ENCODE measurements at places on chromosomes 4 and X. TPM values are rescaled to one million over a fixed set of nuclear protein-coding genes. Genes with fewer than 3 reads are reported as not detected.

DNA sequence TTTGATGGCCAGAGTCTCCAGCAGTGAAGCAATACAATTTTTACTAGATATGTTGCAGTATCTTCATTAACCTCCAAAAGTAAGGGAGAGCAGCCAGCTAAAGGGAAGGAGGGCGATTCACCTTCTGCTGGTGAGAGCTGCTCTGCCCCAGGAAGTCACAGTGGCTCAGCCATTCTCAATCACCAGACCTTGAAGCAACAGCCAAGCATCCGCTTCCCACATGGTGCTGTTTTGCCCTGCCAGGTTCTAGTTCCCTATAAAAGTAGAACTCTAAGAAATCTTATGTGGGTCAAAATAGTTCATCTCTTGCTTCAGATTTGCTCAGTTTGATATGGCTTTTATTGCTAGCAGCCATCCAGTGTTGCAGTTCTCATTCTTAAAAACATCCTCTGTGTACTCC, 166.8 kb downstream of the STIM2 start:
- DNase-seq = no peak

DNA sequence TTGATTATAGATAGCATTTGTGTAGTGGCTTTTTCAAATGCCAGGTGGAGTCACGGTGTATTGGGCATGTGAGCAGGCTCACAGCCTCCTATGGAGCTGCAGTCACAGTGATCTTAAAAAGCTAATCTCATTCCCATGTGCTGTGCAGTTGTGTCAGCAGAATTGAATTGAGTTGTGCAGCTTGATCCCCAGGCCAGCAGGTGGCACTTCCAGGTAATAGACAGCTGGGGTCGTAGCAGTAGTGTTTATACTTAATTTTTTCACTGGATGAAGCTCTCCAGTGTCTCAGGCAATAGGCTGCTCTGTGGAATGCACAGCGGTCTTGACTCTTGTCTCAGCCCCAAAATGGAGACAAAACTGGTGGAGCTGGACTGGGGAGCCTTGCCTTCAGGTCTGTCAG, 1028.1 kb downstream of the SH3BGRL start:
- DNase-seq = no peak

- DNase-seq = peak; percentile 79
These were observed 62.3 kb upstream of the PDE5A start for GRCh38 chr4:119690871-119691270.

- DNase-seq = no peak
These were observed 977.8 kb downstream of the FSTL5 start for GRCh38 chr4:161186012-161186411.

DNA sequence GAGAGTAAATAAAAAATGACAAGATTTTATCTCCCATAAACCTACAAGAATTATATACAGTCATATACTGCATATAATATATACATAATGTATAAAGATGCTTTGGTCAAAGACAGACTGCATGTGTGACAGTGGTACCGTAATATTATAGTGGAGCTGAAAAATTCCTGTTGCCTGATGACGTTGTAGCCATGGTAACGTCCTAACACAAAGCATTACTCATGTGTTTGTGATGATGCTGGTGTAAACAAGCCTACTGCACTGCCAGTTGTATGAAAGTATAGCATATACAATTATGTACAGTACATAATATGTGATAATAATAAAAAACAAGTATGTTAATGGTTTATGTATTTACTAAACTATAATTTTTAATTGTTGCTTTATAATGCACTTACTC, 245.2 kb upstream of the CENPE start:
- peak; percentile 46 for DNase-seq

DNA sequence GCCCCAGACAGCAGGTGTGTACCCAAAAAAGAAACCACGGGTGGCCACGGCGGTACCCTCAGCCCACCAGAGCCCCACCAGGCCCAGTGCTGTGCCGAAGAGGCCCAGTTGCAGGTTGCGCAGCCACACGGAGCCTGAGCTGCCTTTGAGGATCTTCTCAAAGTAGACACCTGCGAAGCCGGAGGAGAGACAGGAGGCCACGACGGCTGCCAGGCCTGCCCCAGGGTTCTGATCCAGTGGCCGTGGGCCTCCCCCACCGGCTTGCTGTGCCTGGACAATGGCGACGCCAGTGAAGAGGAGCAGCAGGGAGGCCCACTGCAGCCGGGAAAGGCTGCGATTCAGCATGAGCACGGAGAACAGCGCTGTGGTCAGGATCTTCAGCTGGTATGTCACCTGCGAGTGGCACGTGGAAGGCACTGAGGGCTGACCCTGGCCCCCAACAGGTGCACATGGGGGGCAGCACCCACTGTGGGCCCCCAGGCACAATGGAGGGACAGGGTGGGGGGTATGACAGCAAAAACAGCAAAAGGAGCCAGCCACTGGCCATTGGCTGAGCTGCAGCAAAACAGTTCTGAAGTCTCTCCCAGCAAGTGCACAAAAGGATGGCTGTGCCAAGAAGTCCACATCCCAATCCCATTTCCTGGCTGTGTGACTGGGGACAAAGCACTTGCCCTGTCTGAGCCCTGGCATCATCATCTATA, 6.2 kb downstream of the SLC35A2 start:
- no peak for DNase-seq

GRCh38 chr4:110610940-110611831, 11.7 kb downstream of the PITX2 start:
- no peak for DNase-seq

DNA sequence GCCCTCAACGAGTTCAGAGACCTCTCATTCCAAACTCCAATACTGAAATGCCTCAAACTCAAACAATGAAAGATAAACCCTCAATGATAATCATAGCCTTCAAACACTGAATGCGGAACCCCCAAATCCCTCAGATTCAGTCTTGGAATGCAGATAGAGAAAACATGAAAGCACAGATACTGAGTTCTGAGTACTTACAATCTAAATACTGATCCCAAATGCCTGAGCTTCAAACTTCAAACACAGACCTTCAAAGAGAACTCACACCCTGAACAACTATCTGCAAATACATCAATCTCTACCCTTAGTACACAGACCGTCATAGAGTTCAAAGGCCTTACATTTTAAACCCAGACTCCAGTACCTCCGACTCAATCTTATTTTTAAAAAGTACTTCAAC, 16.9 kb upstream of the PAGE4 start:
- DNase-seq = no peak

DNA sequence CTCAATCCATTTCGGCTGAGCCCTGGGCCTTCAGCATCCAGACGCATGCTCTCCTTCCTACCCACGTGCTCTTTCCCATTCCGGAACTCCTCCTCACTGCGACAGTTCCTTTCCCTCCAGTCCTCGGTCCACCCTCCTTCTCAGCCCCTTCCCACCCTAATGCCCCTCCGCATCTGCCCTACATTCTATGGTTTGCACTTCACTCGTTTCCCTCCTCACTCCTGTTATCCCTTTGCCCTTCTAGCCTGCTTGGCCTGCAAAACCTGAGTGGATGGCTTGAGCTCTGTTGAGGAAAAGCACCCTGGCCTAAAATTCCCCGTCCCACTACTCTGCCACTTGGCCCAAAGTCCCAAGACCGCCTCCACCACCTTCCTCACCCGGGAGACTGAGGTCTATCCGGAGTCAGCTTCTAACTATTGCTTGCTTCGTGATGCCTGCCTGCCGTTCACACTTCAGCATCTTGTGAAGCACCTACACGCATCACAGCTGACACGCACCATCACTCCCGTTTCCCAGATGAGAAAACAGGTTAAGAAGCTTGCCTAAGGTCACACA, 38.6 kb downstream of the MAP7D3 start:
- no peak for DNase-seq

- no peak for DNase-seq
These were observed 1.9 kb downstream of the PPARGC1A start for GRCh38 chr4:23887989-23888388.

- peak; percentile 89 for DNase-seq
These were observed 169.9 kb upstream of the AADAT start for GRCh38 chr4:170259631-170260153.

DNA sequence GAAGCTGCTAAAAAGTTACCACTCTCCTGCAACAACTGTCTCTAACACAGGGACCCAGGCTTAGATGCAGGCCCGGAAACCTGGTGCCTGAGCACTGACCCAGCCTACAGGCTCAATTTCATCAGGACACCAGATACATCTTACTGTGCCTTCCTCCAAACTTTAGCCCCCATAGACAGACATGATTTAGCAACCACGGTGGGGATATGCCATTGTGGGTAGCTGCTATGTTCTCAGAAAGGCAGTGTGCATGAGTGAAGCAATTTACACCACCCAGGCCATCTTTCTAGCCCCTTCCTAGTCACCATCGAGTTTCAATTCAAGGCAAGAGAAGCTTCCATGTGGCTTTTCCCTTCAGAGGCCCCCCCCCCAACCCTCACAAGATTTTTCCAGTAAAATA, 2.7 kb downstream of the HS3ST1 start:
- DNase-seq = no peak

DNA sequence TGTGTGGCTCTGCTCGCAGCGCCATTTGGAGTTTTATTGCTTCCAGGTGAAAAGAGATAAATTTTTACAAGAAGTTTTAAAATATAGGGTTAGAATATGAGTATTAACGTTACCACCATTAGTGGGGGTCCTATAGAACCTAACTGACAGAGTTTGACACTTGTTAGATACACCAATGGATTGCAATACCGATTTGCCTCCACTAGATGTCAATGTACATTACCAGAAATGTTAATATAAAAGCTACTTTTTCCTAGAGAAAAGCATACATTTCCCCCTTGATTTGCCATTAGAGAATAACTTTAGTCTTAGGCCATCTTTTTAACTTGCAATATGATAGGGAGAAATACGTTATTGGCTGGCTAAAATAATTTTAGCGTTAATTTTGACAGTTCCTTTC, 108.4 kb downstream of the LINC00632 start:
- DNase-seq = no peak

DNA sequence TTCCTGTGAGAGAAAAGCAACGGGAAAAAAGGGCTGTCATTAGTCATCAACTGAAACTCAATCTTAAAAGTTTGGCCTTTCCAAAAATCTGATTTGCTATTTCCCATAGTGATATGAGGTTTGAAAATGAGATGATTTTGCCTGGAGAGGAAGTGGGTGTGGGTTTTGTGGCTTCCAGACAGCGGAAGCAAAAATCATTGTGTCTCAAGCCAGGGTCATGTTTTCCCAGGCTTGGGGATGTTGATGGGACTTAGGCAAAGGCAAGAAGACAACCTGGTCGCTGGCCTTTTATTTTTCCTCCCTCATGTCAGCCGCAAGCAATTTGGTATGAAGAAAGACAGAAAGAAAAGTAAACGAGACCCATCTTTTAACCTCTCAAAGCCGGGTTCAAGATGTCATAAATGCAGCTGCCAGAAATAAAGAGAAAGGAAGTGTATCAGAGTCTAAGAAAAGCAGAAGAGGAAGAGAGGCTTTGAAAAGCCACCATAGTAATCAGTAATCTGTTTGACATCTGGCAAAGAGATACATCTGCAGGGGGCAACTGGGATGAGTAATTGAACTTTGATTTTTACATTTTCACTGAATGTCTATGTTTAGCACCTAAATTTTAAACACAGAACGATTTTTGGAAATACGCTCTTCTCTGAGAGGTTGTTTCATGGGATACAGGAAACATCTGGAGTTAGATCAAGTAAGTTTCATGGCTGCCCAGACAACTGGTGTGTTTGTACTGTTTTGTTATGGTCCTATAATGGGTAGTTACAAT, 521.6 kb upstream of the SLIT2 start:
- no peak for DNase-seq

- peak; percentile 92 for DNase-seq
These were observed 210.7 kb upstream of the PRPS2 start for GRCh38 chrX:12580548-12580947.

DNA sequence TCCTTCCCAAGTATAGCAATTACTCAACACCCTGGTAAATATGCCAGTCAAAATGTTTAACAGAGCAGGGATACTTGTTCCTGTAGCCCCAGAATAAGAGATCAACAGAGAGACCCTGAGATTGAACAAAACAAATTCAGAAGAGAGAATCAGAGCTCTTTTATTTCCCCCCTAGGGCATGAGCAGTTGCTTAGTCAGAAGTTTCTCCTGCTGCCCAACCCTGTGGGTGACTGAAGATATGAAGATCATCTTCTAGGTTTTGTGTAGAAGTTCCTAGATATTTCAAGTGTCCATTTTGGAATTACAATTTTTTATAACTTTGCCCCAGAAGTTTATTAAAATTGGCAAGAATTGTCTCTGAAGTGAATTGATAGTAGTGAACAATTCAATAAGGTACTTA, 59.1 kb upstream of the RXFP1 start:
- peak; percentile 70 for DNase-seq

DNA sequence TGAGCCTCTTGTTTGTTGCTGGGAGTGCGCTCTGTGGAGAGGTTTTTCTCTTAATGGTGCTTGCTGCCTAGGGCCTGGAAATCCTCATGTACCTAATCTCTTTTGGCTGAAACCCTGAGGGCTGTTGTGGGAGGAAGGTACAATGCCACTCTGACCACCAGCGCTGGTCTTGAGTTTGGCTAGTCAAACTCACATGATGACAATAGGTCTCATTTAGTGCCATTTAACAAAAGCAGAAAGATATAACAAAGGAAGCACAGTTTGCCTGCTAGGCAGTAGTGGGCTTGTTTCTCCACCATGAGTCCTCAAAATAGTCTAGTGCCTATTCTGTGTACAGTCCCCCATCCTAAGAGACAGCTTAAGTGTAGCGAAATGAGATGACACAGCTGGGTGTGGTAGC, 111.3 kb downstream of the TSPAN7 start:
- no peak for DNase-seq

GRCh38 chrX:37677765-37678164, 7.8 kb upstream of the XK start:
- DNase-seq = no peak

DNA sequence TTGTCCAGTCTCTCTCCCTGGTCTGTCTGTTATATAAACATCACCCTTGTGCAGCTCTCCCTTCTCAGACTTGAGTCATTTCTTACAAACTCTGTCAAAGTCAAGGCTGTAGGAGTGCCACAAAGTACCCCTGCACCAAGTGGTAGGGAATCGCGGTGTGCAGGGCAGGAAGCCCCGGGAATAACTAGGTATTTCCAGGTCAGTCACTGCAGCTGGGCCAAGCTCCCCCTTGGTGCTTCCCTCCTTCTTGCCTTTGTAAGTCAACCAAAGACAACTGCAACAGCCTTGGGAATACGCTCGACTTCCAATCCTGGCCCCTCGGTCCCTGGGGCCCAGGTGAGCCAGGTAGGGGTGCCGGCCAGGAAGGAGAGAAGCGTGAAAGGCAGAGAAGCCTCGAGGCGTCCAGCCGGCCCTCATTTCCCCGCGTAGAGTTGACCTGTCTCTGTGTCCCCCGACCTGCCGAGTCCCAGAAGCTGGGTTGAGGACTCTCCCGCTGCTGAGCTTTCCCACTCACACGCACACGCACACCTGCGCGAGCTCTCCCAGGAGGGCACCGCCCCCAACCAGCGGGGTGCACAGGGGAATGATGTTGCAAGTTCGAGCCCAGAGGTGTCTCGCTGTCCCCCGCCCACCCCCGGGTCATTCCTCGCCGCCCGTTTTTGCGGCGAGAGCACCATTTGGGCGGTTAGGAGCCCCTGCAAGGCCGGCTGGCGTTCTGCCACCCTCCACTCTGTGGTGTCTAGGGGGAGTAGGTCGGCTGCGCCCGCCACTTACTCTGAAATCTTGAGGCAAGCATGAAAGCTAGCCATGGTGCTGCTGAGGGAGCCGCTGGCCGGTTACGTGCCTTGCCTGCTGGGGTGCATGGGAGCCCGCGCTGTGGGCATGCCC, 22.8 kb upstream of the KIAA1210 start:
- DNase-seq = no peak

The ANK2 gene
- total RNA-seq = 0.60 TPM

The SHOX gene
- total RNA-seq = not detected

The IBSP gene
- total RNA-seq = not detected

The MAGEB10 gene
- not detected for total RNA-seq

The SERPINA7 gene
- total RNA-seq = not detected

The GALNTL6 gene
- total RNA-seq = not detected

The THAP6 gene
- 9.4 TPM for total RNA-seq

The FOXR2 gene
- total RNA-seq = not detected

The TLR2 gene
- 4.4 TPM for total RNA-seq

The GAGE13 gene
- total RNA-seq = not detected
